Activated CD4-positive, alpha-beta memory T cell treated with anti-CD3 and anti-CD28 coated beads, Interleukin-2, amount 10 ng/mL, durations not matched to agents 7 days and 5 days (primary cell): ENCODE measurements at places on chromosomes 3 and 15. TPM values are rescaled to one million over a fixed set of nuclear protein-coding genes. Genes with fewer than 3 reads are reported as not detected.

GRCh38 chr3:171796625-171797264, 13.5 kb downstream of the PLD1 start:
- DNase-seq, result no peak

GRCh38 chr3:131370935-131371687, 10.5 kb upstream of the NUDT16 start:
- DNase-seq, result no peak

DNA sequence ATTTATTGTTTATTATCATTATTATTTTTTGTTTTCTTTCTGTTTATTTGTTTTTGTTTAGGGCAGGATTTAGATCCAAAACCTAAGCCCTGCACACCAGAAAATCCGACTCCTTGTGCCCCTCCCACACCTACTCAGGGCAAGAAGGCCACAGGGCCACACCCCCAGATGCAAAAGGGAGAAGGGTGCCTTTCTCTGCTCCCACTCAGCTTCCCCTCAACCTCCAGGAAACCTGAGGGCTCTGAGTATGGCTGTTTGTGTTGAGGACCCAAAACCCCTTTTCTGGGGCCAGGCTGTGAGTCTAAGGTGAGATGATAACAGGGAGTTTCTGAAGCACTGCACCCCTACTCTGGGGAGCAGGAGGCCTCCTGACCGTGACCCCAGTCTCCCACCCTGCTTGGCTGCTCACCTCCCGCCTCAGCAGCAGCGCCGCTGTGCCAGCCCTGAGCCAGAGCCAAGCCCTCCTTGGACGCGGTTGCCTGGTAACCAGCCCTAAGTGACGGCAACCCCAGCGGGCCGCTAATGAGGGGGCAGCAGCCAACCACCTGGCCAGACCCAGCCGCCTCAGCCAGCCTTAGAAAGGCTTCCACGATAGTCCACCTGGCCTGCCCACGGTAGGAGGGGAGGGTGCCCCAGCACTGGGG, 6.4 kb upstream of the C15orf39 start:
- no peak for DNase-seq

GRCh38 chr3:178302966-178303930, 233.0 kb upstream of the KCNMB2 start:
- no peak for DNase-seq

DNA sequence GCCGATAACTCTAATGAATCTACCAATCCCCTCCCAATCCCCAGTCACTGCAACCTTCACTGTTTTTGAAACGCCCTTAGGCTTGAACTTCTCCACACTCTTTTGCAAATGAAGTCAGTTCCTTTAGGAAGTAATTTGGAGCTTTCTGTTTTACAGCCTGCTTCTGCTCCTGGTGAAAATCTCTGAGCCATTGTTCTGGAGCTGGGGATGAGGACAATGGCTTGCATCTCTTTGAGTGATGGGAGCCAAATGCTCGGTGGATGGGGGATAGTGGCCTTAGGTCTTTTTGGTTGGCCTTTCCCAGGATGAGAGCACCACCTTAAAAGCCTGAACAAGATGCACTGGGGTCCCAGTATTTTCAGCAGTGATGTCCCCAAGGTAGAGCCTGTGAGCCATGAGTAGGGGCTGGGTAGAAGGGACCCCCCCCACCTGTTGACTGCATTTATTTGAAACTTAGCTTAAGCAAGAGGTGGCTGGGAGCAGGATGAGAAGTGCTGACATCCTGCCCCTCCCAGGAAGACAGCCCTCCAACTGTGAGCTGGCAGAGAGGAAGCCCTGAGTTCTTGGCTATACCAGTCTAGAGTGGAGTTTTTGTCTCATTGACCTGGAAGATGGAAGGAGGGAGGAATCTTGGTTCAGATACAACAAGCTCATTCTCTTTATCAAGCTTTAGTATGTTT, 7.6 kb upstream of the MYO5C start:
- DNase-seq, result no peak

GRCh38 chr3:50580683-50581458, 11.5 kb downstream of the HEMK1 start:
- no peak for DNase-seq

GRCh38 chr3:32996755-32997091, 45.3 kb downstream of the CCR4 start:
- DNase-seq, result no peak

DNA sequence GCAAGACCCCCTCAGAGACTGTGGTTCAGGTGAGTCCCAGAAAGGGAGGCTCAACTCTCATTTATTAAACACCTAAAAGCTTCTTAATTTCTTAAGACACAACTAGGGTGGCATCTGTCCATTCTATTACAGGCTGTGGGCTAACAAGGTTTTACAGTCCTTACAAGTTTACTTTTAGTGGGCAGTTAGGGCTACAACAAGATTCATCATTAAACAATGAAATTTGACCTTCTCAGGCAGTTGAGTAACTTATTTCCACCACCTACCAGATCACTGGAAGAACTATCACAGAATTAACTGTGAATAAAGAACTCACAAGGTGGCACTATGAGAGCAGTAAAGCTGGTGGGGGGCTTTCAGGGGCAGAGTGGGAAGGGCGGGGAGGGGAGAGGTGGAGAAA, 132.6 kb downstream of the PLD1 start:
- DNase-seq, result no peak

GRCh38 chr3:111885578-111885977, 26.5 kb downstream of the PHLDB2 start:
- no peak for DNase-seq

GRCh38 chr15:75200765-75201615, 692 bp upstream of the C15orf39 start:
- DNase-seq, result peak; percentile 61

GRCh38 chr15:51374131-51374530, 32.7 kb downstream of the GLDN start:
- DNase-seq, result no peak

DNA sequence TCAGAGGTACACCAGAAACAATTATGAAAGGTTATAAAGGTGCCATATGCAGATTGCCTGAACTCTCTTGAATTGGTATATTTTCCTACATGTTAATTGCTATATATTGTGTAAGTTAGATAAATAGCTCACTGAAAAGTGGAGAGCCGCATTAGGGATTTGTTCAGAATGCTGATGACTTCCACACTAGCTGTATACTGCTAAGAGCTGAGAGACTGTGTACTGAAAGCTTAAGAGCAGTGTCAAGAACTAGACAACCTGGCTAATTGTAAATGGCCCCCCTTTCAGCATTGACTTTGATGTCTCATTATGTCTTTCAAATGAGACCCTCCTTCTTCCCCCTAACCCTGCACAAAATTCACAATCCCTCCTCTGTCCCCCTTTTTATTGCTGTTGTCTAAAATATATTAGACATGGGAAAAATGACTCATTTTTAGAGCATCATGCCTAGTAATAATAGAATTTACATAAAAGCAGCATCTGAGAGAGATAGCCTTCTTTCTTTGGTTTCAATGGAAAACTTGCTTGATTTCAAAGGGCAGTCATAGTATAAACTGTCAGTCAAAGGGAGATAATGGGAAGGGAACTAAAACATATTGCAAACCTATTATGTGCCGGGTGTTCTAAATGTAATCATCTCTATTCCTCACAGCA, 34.7 kb upstream of the GREM1 start:
- DNase-seq, result no peak

ANKUB1 gene
- total RNA-seq, result not detected

DUOXA1 gene
- total RNA-seq, result not detected

PATL2 gene
- total RNA-seq, result 36.3 TPM

BCL2A1 gene
- 14.1 TPM for total RNA-seq
